Activated naive CD4-positive, alpha-beta T cell (primary cell): ENCODE measurements at places on chromosomes 1 and 21.
A peak's percentile ranks its signal among the peaks of the same experiment; 100 is the strongest.

GRCh38 chr1:40338745-40339419, 21.8 kb upstream of the COL9A2 start:
- peak; percentile 84 for DNase-seq

DNA sequence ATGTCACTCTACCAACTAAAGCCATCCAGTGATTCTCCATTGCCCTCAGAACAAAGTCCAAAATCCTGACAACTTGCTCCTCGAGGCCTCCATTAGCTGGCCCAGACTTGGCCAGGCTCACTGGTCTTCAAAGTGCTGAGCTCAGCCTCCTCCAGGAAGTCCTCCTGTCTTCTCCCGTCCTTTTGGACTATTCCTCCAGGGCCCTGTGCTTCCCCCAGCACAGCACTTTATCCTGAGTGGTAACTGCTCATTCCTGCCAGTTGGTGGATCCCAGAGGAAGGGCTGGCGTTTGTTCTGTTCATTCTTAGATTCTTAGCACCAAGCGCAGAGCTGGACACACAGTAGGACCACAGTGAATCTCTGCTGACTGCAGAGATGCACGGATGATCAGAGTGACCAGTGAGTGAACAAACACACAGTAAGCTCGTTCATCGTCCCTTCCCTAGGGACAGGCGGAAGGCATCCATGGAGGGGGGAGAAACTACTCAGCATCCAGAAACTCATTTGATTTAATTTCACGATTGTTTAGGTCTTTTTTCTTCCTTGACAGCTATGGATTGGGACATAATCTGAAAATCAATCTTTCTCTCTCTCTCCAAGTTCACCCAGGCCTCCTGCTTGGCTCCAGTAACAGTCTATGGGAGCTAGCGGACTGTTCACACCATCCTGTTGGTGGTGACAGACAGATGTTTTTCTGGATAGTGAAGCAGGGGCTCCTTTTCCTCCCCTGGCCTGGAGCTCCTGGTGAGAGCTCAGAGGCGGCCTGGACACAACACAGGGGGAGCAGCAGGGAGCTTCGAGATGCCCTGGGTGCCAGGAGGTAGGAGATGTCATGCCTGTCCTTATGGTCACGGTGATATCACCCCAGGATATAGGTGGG, 180.2 kb downstream of the PTPRU start:
- no peak for DNase-seq

DNA sequence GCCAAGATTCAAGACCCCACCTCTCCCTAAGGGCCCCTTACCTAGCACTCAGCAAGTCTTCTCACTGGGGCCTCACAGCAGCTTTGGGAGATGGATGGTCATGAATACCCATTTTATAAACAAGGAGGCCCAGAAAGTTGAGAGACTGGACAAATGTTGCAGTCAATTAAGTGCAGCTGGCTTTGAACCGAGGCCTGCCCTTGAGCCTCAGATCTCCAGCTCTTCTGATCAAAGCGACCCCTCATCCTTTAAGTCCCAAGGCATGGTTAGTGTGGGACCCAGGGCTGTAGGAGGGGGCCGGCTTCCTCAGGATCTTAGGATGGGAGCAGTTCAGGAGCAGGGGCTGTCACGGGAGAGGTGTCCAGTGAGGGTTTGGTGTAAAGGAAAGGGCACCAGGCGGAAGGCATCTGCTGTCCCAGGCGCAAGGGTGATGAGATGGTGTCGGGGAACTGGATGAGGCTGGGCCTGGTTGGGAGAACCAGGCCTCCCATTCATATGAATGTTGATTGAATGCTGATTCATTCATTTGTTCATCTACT, 5.1 kb upstream of the MTFR1L start:
- DNase-seq = no peak

DNA sequence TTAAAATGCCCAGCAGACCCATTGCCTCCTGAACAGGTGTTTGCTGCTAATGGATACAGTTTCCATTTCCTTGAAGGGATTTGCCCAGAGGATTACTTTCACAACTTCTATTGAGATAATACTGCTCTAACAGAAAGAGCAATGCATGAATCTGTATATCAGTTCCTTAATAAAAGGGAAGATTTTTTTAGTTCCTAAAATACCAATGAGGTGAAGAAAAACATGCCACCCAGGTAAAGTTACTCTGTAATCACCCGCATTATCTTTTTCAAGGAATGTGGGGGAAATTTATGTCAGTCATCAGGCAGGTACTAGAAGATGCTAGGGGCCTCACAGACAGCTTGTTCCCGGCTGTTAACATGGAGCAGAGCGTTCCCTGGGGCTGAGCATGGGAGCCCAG, 41.1 kb downstream of the KCNJ15 start:
- no peak for DNase-seq

DNA sequence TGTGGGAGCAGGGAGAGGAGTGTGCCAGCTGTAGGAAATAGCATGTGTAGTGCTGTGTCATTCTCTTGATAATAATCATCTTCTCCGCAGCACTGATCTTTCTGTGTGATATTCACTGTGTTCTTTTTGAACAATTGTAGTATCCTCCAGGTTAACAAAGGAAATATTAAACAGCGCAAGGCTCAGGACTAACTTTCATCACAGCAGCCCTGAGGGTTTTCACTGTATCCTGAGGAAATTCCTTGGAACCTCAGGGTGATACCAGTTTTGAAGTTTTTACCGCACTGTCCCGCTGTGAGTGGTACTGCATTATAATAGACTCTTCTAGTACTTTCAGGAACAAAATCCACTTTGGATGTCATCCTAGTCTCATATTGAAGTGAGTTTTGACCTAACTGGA, 228.4 kb upstream of the COA6 start:
- no peak for DNase-seq

GRCh38 chr1:86205741-86206140, 49.2 kb upstream of the COL24A1 start:
- no peak for DNase-seq

DNA sequence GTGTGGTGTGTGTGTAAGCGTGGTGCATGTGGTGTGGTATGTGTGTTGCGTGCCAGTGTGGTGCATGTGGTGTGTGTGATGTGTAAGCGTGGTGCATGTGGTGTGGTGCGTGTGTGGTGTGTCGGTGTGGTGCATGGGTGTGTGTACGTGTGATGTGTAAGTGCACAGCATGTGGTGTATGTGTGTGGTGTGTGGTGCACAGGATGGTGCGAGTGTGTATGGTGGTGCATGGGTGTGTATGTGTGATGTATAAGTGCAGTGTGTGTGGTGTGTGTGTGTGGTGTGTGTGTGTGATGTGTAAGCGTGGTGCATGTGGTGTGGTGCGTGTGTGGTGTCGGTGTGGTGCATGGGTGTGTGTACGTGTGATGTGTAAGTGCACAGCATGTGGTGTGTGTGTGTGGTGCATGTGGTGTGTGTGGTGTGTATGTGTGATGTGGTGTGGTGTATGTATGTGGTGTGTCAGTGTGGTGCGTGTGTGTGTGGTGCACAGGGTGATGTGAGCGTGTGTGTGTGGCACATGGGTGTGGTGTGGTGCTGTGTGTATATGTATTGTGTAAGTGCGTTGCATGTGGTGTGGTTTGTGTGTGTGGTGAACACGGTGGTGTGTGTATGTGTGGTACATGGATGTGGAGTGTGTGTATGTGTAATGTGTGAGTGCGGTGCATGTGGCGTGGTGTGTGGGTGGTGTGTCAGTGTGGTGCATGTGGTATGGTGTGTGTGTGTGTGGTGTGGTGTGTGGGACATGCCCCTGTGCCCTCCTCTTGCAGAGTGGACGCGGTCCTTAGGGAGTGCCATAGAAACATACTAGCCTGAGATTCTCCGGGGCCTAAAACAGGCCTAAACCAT, 1.1 kb upstream of the C2CD2 start:
- no peak for DNase-seq

- DNase-seq = no peak
These were observed 117.5 kb downstream of the TOMM20 start for GRCh38 chr1:235011064-235011598.

DNA sequence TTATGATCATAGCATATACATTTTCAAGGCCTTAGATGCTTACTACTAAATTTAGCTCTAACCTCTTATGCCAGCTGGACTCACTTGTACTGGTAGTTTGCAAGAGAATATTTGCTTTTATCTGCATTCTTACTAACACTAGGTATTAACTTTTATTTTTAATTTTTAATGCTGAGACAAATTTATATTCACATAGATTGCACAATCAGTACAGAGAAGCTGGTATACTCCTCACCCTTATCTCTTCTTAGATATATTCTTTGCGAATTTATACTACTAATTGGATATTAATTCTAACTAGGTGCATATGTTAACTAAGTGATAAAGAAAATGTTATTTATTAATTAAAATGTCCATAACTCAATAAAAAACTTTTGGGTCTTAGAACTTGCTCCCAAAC, 561.8 kb upstream of the PRMT6 start:
- DNase-seq = no peak

GRCh38 chr1:156795374-156795733, 21.3 kb downstream of the SH2D2A start:
- no peak for DNase-seq

DNA sequence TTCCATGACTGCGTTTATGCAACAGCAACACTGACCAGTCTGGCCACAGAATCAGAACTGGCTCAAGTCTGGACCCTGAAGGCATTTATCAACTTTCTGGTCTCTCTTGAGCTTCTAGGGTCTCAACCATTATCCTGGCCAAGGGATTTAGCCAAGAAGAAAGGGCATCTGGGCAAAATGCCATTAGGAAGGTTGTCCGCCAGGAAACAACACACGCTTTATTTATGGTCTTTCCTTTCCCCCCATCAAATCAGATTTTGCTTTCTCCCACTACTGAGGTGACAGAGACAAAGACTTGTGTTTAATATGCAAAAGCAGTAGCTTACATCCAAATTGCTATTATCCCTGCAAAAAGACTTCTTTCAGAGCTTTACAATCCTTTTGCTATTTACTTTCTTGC, 81.6 kb upstream of the PPP2R5A start:
- DNase-seq = no peak

GRCh38 chr21:36171336-36171735, 14.7 kb downstream of the DOP1B start:
- DNase-seq = no peak

DNA sequence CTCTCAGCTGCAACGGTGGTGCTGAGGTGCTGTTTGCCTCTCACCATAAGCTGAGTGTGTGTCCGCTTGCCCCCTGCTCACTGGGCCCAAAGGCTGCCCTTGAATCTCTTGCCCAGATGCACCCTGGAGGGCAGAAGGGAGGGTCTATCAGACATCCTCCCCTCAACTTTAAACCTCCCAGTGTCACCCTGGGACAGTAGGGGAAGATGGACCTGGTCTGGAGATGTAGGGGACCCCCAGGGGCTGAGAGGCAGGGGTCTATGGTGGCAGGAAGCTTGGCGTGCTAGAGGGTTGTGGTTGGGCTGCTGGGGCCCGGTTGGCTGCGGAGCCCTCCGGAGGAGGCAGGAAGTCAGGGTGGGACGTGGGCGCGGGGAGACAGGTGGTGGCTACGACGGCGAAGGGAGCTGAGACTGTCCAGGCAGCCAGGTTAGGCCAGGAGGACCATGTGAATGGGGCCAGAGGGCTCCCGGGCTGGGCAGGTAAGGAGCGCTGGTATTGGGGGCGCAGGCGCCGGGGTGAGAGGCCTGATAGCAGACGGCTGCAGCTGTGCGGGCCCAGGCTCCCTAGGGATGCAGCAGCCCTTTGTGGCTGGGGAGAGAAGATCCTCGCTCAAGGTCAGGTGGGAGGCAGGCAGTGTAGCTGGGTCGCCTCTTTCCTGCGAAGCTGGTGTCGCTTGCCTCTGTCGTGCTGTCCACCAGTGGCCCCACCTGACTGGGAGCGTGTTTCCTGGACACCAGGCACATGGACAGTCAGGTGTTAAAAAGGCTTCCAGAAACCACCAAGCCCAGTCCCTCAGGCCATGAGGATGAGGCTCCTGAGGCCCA, at the start of gene LCK:
LCK (plus strand) TSS at position 373 of the 824 bp plus-strand sequence. CDS start 23,065 bp downstream, outside the sequence.
- DNase-seq = peak; percentile 19

DNA sequence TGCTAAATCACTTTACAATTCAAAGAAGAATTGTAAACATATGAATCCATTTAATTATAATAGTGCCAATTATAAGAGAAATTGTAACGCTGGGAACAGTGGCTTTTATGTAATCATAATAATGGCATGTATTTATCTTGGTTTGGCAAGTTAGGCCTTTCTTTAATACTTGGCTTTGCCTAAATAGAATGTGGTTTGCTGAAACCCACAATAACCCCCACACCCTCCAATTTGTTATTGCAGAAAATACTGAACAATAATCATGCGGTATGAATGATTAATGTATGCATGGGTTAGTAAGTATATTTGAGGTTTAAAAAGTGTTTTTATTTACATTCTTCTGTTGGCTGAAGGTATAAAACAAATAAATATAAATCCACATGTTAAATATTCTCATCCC, 138.2 kb downstream of the NFIA start:
- no peak for DNase-seq

DNA sequence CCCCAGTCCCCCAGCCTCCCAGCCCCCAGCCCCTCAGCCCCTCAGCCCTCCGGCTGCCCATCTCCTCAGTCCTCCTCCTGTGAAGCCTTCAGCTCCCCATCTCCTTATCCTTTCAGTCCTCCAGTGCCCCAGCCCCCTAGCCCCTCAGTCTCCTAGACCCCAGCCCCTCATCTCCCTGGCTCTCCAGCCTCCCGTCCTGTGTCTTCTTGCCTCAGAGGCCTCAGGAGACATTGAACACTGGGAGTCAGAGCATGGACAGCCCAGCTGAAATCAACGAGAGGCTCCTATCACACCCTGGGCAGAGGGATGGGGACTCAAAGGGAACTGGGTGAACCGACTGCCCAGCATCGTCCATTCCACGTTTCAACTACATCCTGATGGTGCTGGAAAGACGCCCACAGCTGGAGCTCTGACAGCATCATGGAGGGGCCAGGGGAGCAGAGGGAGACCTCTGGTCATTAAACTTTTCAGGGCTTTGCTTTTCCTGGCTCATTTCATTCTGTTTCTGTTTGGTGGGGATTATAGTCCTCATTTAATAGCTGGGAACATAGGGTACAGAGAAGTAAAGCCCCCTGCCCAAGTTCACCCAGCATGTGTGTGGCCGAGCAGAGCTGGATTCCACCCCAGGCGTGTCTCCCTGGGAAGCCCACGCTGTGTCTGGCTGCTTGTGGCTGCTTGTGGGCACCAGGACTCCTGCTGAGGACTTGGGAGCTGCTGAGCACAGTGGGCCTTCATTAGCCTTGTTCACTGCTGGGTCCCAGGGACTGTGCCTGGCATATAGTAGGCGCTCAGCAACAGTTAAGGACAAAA, 396.7 kb downstream of the PTPRU start:
- DNase-seq = no peak

DNA sequence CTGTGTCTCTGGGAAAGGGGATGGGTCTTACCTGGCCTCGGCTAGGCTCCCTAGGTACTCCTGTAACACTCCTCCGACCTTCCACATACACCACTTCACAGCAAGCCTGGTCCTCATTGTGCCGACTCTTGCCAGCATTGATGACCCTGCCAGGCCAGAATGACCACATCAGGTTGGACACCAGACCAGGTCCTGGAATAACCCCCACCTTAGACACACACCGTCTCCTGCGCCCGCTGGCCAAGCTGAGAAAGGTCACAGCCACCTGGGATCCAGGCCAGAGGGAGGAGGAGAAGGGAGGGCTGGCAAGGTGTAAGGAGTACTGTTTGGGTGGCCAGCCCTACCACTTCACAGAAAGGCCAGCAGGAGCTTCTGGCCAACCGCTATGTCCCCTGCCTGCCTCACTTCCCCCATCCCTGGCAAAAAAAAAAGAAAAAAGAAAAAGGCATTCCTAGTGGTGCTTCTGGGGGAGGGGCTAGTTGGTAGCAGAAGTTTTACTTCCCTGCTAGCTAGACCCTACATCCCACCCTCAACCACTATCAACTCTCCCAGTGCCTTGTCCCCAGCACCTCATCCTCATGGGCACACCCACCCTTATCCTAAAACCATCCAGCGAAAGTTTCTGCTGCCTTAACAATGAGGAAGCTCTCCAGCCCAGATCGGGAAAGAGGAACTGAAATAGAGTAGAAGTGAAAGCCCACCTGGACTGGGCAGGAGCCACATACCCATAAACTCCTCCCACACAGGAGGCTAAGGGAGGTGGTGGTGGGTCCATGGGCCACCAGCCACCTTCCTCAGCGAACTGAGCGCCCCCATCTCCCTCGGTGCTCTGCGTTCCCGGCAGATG, 1.4 kb downstream of the PPM1J start:
- DNase-seq = no peak
